ENCODE measurements at places on chromosomes 3 and 15. TPM values are rescaled to one million over a fixed set of nuclear protein-coding genes. Genes with fewer than 3 reads are reported as not detected.

DNA sequence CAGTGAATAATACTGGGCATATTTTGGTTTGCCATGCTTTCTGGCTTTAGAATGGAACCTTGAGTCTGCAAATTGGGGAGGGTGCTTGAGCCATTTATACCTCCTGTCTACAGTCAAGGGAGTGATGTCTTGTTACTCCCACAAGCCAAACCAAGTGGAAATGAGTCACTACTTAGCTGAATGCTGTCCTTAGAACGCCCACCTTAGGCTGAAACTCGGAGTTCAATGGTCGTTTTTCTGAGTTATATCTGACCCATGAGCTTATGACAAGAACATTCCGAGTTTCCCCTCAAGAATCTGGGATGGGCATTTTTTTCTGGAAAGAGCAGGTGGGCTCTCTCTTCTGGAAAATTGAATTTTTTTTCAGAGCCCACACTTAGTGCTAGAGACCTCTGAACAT, 17.4 kb upstream of the CLDN18 start:
- DNase-seq: peak; percentile 30

GRCh38 chr3:155231792-155232191, 61.7 kb downstream of the STRIT1 start:
- DNase-seq: no peak

- DNase-seq: no peak
Measured at GRCh38 chr3:107328069-107328468, 49.2 kb upstream of the CCDC54 start.

DNA sequence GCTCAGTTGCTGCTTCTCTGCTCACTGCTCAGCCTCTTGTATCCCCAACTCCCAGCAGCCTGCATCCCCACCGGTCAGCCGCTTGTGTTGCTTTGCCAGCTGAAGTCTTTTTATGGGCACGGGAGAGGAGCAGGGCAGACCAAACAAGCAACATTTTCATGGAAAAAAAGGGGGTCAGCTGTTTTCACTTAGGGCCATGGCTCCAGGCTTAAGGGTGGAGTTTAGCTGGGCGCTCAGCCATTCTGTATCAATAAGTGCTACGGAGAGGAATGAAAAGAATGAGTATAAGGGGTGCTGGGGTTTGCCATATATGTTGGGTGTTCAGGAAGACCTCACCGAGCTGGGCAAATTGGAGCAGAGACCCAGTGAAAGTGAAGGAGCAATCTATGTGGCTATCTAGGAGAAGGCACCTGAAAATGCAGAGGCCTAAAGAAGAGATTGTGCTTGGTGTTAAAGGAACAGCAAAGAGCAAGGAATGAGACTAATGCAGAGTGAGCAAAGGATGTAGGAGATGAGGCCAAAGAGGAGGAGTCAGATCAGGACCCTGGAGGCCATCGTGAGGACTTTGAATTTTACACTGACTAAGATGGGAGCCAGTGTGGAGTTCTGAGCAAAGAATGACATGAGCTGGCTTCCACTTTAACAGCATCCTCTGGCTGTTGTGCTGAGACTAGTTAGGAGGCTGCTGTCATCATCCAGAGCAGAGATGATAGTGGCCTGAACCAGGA, 16.6 kb upstream of the IREB2 start:
- DNase-seq: no peak

DNA sequence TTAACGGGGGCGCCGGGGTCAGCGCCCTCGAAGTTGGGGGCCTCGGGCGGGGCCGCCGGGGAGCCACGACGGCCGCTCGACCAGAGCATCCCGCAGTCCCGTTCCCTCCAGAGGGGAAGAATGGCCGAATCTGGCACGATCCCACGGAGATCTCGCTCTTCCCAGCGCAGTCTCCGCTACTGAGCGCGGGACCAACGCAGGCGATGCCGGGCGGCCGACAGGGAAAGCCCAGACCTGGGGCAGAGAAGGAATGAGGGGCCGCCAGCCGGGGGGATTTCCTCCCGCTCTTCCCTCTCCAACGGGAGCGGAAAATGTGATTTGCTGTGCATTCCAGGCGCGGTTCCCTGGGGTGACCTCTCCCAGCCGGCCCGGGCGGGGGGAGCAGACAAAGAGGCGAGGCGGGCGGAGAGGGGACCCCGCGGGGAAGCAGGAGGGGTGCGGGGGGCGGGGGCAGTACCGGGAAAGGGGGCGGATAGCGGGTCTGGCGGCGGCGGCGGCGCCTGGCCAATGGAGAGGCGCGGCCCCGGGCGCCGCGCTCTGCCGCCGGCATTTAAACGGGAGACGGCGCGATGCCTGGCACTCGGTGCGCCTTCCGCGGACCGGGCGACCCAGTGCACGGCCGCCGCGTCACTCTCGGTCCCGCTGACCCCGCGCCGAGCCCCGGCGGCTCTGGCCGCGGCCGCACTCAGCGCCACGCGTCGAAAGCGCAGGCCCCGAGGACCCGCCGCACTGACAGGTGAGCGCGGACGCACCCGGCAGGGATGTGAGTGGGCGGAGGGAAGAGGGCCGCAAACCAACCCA, at the start of gene GREM1:
Gene GREM1 (plus strand): TSS at position 579 of the 801 bp plus-strand sequence. CDS start 12,687 bp downstream, outside the sequence.
- no peak for DNase-seq

GRCh38 chr3:30258426-30259392, 347.7 kb upstream of the TGFBR2 start:
- DNase-seq: no peak

- DNase-seq: peak; percentile 44
Measured at GRCh38 chr15:58957101-58957973, 23.9 kb upstream of the SLTM start.

DNA sequence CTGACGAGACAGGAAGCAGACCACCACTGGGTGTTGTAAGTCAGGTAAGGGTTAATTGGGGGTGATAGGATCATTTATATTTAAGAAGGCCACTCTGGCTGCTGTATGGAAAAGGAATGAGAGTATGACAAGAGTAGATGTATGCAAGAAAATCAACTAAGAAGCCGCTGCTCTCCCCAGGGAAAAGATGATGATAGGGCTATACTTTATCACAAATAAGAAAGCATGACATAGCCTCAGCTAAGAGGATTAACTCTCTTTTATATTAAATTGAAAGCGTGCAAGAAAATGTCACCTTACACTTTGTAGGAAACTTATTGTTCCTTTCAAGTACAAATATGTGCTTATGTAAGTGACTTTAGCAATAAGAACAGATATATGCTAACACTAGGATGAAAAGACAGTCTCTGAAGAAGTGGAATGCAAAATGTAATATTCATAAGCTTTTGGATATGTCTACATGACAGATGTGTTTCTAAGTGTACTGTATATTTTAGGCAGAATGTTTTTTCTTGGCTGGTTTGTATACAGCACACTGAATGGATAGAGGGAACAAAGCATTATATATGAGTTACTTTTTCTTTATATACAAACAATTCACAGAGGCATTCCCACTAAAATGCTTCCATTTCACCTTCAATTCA, 8.7 kb upstream of the NDUFB4 start:
- DNase-seq: no peak

Gene VWA5B2
- 0.01 TPM for polyA plus RNA-seq

Gene TRIM71
- polyA plus RNA-seq: 0.01 TPM

Gene ISLR2
- not detected for polyA plus RNA-seq
